Activated CD4-positive, alpha-beta T cell treated with anti-CD3 and anti-CD28 coated beads for 24 hours (primary cell): ENCODE measurements at places on chromosomes 6 and 20.

GRCh38 chr6:55778705-55779104, 96.7 kb downstream of the BMP5 start:
- no peak for DNase-seq

- DNase-seq = no peak
Measured at GRCh38 chr6:36766399-36766945, 68.8 kb downstream of the RAB44 start.

DNA sequence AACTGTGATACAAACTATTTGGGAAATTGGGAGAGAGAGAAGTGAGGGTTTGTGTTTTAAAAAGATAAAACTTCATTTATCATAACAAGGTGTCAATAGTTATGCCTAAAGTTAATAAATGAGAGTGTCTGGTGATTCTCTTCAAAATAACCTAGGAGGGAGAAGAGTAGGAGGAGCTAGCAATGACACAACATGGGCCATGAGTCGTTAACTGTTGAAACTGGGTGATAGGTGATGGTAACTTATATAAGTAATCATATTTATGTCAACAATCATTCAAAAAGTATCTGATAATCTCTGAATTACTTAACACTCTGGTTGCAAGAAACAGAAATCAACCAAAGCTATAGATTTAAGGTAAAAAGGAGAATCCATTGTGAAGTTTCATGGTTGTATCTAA, 46.8 kb upstream of the INSM1 start:
- no peak for DNase-seq

DNA sequence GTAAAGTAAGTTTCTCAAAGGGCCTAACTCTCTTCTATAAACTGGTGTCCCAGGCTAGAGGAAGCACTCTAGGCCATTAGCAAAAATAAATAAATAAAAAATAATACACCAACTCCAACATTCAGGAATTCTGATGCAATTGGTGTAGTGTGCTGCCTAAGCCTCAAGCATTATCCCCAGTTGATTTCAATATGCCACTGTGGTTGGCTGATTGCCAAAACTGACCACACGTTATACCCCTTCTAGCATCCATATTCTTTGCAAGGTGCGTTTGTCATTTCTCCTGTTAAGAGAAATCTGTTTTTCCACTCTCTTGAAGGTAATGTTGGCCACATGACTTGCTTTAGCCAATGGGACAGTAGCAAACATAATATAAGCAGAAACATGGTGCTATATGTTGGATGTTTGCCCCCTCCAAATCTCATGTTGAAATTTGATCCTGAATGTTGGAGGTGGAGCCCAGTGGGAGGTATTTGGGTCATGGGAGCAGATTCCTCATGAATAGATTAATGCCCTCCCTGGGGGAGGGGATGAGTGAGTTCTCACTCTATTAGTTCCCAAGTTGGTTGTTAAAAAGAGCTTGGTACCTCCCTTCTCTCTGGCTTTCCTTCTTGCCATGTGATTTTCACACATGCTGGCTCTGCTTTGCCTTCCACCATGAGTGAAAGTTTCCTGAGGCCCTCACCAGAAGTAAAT, 71.9 kb upstream of the PLCB4 start:
- no peak for DNase-seq

DNA sequence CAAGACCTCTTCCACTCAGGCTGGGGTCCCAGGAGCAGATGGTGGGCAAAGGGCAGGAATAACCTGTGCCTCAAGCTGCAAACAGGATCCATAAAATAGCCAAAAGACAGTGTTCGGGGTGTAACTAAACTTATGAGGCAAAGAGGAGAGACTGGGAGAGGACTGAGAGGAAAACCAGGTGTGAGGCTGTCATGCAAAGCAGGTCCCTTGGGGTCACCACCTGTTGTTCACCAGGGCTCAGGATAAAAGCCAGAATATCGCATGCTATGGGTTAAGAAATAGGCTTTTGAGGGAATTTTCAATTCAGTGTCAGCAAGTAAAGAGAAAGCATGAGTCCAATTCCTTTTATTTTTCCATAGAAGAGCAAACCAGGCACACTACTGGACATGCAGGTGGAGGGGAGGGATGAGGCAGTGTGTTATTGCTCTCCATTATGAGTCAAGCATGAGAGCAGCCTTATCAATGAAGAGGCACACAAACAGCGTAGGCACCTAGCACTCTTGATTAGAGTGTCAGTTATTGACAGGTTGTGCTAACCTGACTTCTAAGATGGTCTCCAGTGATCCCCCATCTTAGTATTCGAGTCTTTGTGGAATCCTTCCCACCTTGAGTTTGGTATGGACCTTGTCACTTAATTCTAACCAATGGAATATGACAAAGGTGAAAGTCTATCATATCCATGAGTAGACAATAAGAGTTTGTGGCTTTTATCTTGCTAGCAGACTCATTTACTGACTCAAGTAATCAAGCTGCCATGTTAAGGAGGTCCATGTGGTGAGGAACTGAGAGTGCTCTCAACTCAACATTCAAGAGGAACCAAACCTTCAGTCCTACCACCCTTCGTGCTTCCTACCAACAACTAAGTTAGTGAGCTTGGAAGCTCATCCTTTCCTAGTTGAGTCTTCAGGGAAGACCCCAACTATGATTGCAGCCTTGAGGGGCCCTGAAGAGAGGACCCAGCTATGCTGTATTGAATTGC, 18.8 kb downstream of the HLA-E start:
- no peak for DNase-seq

DNA sequence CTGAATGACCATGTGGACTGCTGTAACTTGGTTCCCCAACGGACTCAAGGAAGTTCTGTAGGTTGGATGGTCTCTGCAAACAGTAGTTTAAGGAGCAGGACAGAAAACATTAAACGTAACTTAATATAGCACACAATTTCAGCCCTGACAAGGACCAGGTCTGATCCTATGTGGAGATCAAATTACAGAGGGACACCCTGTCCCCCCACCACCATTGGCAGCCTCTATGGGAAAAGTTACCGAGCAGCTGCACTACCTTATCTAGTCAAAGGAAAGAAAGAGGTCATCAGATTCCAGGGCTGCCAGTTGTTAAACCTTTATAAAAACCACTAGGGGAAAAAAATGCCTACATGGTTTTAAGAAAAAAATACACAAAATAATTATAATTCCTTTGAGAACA, 191.5 kb upstream of the RSPO3 start:
- DNase-seq = no peak

DNA sequence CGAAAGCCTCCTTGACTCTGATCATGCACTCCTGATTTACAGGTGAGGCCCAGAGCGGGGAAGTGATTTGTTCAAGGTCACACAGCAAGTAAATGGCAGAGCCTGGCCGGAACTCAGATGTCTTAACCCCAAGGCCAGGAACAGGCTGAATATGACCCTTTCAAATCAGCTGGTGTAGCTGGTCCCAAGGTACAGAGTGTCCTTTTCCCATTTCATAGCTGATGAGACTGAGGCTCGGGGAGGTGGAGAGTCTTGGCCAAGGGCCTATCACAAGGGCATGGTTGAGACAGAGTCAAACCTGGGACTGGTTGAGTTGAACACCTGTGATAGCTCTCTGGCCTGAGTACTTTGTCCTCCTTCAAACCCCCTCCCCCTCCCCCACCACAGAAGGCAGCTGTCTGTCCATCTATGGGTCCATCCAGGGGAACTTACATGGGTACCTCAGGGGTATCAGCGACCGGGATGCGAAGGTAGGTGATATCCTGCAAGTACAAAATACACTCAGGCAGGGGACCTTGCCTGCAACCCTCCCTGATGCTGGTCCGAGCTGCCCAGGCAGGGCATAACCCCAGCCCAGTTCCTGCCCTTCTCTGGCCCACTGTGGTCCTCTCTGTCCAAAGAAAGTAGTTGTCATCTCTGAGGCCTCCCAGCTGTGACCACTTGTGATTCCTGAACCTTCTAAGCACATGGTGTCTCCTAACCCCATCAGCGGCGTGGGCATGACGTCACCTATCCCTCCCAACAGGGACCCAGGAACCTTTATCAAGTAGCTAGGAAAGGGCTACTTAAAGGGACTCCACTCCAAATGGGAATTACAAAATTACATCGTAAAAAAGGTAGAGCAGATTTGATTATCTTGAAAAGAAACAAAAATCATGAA, 5.6 kb downstream of the DUSP15 start:
- no peak for DNase-seq

GRCh38 chr20:25090492-25091429, 8.8 kb upstream of the VSX1 start:
- DNase-seq = peak; percentile 40

GRCh38 chr20:10511170-10511508, 76.0 kb downstream of the SLX4IP start:
- no peak for DNase-seq

GRCh38 chr20:44388466-44389023, 33.0 kb downstream of the HNF4A start:
- DNase-seq = peak; percentile 71

GRCh38 chr6:49693512-49693911, 19.8 kb downstream of the CRISP2 start:
- DNase-seq = no peak

DNA sequence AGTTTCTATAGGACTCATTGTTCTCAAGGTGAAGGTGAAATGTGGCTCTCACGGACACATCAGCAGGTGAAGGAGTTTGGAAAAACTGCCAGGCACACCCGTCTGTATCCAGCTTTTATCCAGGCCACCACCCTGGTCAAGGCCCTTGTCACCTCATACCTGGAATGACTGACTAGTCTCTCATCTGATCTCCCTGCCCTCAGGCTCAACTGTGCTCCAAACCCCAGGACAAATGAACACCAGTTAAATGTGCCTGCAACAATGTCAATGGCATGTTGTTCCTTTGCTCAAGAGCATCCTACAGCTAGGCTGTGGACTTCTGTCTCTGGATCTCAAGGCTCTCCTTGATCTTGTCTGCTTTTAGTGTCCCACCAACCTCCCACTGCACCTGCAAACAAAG, 47.6 kb upstream of the DSP start:
- no peak for DNase-seq

- DNase-seq = no peak
Measured at GRCh38 chr6:32840604-32841246, 2.2 kb upstream of the TAP2 start.

GRCh38 chr20:2538931-2539720, 2.8 kb downstream of the TMC2 start:
- no peak for DNase-seq

DNA sequence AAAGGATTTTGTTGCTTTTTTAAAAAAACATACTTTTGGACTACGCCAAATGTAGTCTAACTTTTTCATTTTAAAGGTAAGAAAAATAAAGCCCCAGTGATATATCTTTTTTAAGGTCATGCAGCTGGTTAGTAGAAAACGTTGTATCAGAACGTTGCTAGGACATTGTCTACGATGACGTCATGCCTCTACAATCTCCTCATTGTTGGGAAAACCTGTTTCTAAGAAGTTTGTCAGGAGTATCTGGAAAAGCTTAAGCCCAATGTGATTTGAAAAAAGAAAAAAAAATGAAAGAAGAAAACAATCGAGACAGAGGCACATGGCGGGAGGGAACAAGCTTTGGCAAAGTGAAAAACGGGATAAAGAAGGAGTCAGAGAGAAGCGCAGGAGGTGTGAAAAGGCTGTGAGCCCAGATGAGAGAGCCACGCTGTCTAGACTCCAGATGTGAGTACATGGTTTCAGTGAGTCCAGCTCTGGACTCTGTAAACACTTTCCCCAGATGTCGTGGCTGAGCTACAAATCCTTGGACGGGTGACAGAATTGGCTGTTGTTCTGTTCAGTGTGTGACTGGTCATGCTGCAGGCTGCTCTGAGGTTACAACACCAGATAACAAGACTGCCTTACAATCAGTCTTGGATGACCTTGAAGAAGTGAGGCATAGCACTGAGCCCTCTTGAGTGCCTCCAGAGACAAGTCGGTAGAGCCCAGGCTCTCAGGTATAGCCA, 656.7 kb upstream of the ID4 start:
- DNase-seq = no peak
